ENCODE measurements at places on chromosomes 4 and X. TPM values are rescaled to one million over a fixed set of nuclear protein-coding genes. Genes with fewer than 3 reads are reported as not detected.

DNA sequence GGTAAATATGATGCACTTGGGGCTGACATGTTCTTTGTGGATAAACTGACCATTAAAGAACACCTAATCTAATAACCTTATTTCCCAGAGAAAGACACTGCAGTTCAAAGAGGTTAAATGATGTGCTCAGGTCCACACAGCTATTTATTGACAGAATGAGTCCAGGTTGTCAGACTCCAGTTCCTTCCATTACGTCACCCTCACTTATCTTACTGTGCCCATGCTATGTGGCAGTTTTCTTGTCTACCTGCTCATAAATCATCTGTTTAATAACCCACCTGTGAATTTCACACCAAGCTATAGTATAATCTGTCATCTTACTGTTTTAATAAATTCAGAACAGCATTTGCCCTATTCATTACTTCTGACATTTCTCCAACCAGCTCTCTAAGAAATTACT is 36.7 kb downstream of the QRFPR start:
- DNase-seq, result no peak

- no peak for DNase-seq
Observed at GRCh38 chr4:182063651-182064050, 179.6 kb upstream of the TENM3 start.

DNA sequence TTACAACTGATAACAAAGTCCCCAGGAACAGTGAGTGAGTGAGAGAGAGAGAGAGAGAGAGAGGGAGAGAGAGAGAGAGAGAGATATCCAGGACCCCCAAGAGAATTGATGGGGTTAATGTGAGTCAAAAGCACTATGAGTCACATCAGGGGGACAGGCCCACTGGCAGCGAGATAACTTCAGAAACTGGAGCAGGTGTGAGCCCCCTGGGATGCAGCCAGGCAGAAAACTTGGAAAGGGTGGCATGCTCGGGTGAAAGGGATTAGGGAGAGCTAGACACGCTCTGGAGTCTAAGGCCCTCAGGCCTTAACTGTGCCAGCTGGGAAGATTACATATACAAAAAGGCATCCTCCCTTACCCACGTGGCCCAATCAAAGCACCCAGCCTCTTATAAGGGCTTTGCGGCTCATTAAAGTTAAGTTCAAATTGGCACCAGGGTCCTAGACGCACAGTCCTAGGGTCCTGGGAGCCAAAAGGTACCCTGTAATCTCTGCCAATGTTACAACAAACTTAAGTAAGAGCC is 841 bp downstream of the ACOT9 start:
- DNase-seq, result no peak

DNA sequence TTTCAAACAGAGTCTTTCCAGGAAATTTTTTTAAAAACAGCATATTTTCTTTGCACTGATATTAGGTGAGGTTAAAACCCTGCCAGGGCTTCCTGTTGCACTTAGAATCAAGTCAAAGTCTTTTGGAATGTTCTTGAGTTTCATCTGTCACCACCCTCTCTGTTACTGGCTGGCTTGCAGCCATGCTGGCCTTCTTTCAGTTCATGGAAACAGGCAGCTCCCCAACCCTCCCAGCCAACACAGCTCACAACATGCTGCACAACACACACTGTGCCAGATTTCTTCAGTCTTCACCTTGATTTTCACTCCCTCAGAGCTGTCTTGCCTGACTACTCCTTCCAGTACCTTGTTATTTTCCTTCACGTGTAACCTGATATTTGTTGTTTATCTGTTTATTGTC is 129.5 kb downstream of the KCNIP4 start:
- DNase-seq, result no peak

The GRIA3 gene
- not detected for polyA plus RNA-seq

The PLAC1 gene
- polyA plus RNA-seq, result not detected

The CBLL2 gene
- polyA plus RNA-seq, result not detected

The AMTN gene
- polyA plus RNA-seq, result not detected

Data from naive thymus-derived CD4-positive, alpha-beta T cell (primary cell).